Activated CD4-positive, alpha-beta memory T cell treated with anti-CD3 and anti-CD28 coated beads, Interleukin-2, amount 10 ng/mL, durations not matched to agents 7 days and 5 days (primary cell): ENCODE measurements at places on chromosomes 6 and 20. TPM values are rescaled to one million over a fixed set of nuclear protein-coding genes. Genes with fewer than 3 reads are reported as not detected.

PACSIN1 gene
- 2.2 TPM for total RNA-seq

TRMT11 gene
- 17.6 TPM for total RNA-seq

B3GAT2 gene
- total RNA-seq, result not detected

CST2 gene
- not detected for total RNA-seq

HLA-DQB2 gene
- not detected for total RNA-seq

UNC5CL gene
- 2.3 TPM for total RNA-seq

TMEM200A gene
- total RNA-seq, result 3.0 TPM

PAX1 gene
- not detected for total RNA-seq

- no peak for DNase-seq
Observed at GRCh38 chr6:11789744-11790143, 11.1 kb upstream of the ADTRP start.

DNA sequence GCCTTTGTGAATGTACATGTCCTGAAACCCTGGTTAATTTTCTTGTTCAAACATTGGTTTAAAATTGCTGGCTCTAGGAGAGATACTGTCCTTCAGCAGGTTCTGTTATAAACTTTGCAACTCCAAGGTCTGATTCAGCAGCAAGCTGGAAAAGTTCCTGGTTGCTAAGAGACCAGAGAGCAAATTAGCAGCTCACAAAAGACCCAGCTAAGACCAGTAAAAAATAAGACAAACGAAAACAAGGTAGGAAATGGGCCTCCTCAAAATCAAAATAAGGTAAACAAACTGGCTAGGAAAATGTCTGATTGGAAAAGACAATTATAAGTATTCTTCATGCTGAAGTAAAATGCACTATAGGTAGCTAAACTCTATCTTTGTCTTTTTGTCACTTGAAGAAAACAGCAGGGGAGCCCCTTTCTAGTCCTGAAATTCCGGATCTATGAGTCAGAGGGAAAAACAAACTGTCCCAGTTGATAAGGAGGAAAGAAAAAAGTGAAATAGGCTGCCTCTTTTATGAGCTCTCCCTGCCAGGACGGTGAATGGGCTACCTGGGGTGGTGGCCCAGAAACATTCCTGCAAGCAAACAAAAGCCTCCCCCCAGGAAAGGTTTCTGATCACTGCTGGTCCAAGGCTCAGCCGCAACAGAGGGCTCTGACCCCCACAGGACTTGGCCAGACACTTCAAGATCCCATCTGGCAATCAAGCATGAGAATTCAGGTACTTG, 41.6 kb downstream of the UNC5CL start:
- no peak for DNase-seq

GRCh38 chr20:46875059-46875458, 19.6 kb upstream of the EYA2 start:
- no peak for DNase-seq

DNA sequence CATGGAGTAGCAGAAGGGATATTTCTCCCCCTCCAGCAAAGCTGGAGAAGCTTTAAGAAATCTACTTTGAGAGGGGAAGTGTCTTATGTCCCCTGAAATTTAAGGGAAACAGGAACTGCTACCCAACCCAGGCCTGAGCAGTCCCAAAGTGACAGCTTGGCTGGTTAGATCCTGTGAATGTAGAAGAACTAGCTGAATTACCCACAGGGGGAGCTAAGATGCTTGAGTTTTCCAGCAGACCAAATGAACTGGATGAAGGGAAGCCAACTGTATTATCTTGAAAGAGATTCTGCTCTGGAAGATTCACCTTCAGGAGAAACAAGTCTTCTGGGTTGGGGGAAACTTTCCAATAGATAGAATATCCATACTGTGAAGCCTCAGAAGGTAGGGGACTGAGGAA, 303.3 kb upstream of the MMS22L start:
- no peak for DNase-seq

- DNase-seq, result no peak
Observed at GRCh38 chr6:14511061-14511586, 393.6 kb downstream of the CD83 start.

DNA sequence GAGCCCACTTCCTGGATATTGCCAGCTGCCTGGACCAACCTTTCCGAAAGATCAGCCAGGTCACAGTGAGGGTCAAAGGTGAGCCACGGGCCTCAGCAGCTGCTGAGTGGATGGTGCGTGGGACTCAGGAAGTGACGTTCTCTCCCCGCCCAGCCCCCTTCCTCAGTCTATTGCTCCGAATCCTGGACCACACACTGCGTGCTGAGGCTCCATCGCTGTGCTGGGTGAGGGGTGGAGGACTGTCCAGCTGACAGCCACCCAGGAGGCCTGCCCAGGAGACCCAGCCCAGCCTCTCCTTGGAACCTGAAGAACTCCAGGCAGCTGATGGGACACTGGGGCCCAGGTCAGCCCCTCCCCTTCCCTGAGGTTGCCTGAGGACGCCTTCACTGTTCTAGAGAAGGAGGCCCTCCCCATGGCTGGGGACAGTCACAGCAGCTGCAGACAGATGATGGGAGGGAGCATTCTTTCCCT, 94.4 kb upstream of the CD93 start:
- no peak for DNase-seq

DNA sequence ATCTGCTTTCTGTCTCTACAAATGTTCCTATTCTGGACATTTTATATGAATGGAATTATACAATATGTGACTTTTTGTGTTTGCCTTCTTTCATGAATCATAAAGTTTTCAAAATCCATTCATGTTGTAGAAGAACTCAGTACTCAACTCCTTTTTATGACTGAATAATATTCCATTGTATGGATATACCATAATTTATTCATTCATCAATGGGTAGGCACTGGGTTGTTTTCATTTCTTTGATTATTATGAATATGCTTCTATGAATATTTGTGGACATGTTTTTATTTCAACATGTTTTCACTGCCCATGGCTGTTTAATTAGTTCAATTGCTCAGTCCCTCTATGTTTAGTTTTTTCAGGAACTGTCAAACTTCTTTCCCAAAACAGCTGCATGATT, 76.5 kb upstream of the GTSF1L start:
- no peak for DNase-seq

DNA sequence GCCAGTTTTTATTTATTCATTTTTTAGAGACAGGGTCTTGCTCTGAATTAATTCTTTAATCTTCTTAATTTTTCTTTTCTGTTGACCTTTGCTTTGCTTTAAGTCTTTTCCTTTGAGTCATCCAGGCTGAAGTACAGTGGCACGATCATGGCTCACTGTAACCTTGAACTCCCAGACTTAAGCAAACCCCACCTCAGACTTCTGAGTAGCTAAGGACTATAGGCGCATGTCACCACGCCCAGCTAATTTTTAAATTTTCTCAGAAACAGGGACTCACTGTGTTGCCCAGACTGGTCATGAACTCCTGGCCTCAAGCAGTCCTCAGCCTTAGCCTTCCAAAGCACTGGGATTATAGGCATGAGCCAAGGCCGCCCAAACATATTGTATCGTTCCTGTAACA, 71.3 kb upstream of the GNRH2 start:
- no peak for DNase-seq

- DNase-seq, result no peak
Observed at GRCh38 chr6:53062169-53062539, 3.0 kb upstream of the FBXO9 start.

- no peak for DNase-seq
Observed at GRCh38 chr20:37981568-37981967, 51.7 kb downstream of the TTI1 start.

DNA sequence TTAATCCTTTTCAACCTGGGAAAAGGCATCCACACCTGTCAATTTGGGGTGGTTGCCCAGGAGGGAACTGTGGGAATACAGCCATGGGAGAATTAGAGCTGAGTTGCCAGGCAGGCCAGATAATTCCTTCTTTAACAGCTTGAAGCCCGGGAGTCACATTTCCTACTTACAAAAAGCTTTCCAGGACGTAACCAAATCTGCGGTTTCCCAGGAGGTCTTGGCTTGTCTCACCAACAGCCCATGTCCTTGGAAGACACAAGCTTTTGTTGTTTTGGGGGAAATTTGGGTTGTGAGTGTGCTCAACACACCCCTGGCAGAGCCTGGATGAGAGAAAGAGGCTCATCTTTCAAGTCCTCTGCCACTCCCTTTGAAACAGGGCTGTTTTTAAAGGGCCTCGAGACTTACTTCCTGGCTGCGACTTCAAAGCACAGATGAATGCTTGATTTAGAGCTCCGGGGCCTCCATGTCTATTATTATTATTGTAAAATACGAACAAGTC, 465.9 kb upstream of the BTBD3 start:
- DNase-seq, result no peak

DNA sequence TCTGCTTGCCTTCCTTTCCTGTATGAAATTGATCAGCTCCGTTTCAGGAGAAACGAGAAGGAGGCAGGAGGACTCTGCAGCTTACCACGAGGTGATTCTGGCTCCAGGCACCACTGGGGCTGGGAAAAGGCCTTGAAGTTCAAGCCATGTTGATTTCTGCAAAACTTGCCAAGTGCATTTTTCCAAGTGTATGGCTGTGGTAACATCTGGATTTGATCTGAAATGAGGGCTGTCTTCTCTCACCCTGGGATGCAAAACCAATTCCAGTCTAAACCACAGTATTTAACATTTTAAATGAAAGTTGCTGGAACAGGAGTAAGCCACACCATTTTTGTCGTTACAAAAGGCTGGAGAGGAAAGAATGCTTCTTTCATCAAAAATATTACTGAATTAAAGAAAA, 36.1 kb upstream of the FAM210B start:
- DNase-seq, result no peak

DNA sequence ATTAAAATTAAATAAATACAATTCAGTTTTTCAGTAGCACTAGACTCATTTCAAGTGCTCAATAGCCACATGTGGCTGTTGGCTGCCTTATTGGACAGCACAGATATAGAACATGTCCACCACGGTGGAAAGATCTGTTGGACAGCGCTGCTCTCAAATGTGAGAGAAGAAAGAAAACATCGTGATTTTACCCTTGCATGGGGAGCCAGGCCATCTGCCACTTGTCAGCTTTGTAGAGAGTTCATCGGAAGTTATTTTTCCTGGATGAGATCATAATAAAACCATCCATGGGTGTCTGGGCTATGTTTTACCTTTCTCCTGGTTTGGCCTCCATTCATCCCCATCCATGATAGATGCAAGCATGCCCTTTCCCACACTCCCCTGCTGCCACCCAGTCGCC, 5.8 kb upstream of the KIF3B start:
- no peak for DNase-seq

DNA sequence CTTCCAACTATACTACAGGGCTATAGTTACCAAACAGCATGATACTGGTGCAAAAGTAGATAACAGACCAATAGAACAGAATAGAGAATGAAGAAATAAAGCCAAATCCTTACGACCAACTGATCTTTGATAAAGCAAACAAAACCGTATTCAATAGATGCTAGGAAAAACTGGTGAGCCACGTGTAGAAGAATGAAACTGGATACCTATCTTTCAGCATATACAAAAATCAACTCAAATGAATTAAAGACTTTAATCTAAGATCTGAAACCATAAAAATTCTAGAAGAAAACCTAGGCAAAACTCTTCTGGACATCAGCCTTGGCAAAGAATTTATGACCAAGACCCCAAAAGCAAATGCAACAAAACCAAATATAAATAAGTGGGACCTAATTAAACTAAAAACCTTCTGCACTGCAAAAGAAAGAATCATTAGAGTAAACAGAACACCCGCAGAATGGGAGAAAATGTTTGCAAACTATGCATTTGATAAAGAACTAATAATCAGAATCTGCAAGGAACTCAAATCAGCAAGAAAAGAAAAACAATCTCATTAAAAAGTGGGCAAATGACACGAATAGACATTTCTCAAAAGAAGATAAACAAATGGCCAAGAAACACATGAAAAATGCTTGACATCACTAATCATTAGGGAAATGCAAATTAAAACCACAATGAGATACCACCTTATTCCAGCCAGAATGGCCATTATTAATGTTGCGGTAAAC, 109.8 kb downstream of the TAF4 start:
- no peak for DNase-seq

DNA sequence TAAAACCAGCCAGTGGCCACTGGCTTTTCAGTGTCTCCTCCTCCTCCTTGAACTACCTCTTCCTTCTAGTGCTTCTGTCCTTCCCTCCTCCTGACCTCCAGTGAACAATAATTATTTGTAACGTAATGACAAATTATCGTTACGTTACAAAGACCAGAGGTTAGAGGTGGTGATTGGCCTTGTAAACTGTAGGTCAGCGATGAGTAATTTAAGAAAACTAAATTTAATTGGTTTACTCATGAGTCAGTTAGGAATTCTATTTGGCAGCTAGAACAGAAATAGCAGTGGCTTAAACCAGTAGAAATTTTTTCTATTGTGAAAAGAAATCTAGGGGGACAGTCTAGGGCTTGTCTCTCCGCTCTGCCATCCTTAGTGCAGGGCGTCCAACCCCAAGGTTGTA, 38.8 kb downstream of the PPARD start:
- no peak for DNase-seq

- no peak for DNase-seq
Observed at GRCh38 chr20:44894959-44895358, 9.5 kb downstream of the YWHAB start.

- no peak for DNase-seq
Observed at GRCh38 chr20:14178528-14178927, 158.9 kb downstream of the FLRT3 start.

GRCh38 chr6:106692112-106692818, 62.9 kb downstream of the QRSL1 start:
- DNase-seq, result no peak

DNA sequence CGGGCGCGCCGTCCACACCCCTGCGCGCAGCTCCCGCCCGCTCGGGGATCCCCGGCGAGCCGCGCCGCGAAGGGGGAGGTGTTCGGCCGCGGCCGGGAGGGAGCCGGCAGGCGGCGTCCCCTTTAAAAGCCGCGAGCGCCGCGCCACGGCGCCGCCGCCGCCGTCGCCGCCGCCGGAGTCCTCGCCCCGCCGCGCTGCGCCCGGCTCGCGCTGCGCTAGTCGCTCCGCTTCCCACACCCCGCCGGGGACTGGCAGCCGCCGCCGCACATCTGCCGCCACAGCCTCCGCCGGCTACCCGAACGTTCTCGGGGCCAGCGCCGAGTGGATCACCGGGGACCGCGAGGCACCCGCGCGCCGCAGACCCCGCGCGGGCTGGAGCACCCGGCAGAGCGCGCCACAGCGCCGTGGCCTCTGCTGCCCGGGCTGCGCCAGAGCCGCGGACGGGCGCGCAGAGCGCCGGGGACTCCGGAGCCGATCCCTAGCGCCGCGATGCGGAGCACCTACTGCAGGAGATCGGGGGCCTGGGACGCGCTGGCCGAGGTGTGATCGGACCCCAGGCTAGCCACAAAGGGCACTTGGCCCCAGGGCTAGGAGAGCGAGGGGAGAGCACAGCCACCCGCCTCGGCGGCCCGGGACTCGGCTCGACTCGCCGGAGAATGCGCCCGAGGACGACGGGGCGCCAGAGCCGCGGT, at the start of gene BMP2:
BMP2 (plus strand) TSS at position 151 of the 692 bp plus-strand sequence. CDS start 2,441 bp downstream, outside the sequence.
- no peak for DNase-seq

DNA sequence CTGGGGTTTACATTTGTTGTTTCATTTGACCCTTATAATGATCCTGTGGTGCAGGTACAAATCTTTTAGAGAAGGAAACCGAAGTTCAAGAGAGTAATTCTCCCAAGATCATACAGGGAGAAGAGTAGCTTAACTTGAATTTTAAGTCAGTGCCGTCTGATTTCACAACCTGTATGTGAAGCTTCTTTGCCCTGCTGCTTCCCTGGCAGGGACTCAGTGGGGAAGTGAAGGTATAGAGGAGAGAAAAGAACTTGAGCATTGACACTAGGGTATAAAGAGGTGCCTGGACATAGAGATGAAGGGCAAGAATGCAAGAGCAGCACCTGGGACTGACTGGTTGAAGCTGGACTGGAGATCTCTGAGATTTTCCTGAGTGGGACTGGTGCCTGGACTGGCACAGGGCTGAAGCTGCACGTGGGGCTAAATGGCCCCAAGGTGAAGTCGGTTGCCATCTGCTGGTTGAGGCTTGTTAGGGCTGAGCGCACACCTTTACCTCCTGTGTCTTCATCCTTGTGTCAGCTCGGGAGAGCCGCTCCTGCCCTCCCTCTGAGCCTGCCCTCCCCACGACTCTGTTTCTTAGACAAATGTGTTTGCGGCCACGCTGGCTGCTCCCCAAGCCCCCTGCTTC, 41.8 kb downstream of the FARS2 start:
- peak; percentile 78 for DNase-seq
